CD4-positive, alpha-beta T cell treated with Interleukin-4 for 1 hour (primary cell): ENCODE measurements at places on chromosomes 4 and X.

- DNase-seq = no peak
These were observed 712.2 kb upstream of the HS3ST1 start for GRCh38 chr4:12140864-12141263.

- DNase-seq = no peak
These were observed 41.4 kb upstream of the MSANTD1 start for GRCh38 chr4:3207531-3208037.

GRCh38 chrX:75229774-75230173, 44.1 kb upstream of the UPRT start:
- no peak for DNase-seq

GRCh38 chr4:2817701-2818350, 24.9 kb downstream of the SH3BP2 start:
- DNase-seq = no peak

GRCh38 chrX:139495324-139495723, 35.2 kb upstream of the F9 start:
- DNase-seq = no peak

GRCh38 chrX:15973946-15974345, 119.3 kb upstream of the AP1S2 start:
- DNase-seq = no peak

GRCh38 chr4:62162606-62163005, 962.5 kb downstream of the ADGRL3 start:
- DNase-seq = no peak

DNA sequence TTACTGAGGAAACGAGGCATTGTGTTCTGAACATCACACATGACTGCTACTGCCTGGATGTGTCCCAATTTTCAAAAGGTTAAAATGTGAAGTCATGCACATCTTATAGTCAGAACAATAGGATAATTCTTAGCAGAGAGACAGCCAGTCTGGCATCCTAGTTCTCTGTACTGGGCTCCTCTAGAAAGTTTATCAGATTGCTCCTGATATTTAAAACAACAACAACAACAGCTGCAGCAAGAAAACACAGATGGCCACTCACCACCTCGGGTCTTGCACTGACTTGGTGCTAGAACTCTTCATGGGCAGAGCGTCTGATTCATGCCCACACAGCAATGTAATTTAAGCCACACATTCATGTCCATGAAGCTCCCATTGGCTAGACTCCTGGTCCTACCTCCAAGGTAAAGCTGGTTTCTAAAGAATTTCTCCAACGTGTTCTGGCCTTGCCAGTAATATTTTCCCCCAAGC, 33.3 kb upstream of the SLC2A9 start:
- no peak for DNase-seq

GRCh38 chr4:37595875-37596680, 90.1 kb downstream of the RELL1 start:
- DNase-seq = no peak

- no peak for DNase-seq
These were observed 83.8 kb downstream of the SEL1L3 start for GRCh38 chr4:25779021-25779420.

DNA sequence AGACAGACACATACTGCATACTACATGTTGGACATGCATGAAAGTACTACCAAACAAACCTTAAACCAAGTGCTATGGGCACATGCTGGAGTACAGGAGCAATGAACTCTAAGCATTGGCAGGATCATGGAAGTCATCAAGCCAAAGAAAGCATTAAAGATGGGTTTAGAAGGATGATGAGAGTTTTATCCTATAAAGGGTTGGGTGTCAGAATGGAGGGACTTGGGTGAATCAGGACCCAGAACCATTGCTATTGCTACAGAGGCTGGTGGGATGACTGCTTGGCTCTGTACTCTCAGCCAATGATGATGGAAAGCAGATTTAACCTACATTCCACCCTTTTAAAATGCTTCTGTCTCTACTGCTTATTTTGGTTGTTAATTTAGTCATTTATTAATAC, 233.9 kb upstream of the EDA2R start:
- DNase-seq = no peak

DNA sequence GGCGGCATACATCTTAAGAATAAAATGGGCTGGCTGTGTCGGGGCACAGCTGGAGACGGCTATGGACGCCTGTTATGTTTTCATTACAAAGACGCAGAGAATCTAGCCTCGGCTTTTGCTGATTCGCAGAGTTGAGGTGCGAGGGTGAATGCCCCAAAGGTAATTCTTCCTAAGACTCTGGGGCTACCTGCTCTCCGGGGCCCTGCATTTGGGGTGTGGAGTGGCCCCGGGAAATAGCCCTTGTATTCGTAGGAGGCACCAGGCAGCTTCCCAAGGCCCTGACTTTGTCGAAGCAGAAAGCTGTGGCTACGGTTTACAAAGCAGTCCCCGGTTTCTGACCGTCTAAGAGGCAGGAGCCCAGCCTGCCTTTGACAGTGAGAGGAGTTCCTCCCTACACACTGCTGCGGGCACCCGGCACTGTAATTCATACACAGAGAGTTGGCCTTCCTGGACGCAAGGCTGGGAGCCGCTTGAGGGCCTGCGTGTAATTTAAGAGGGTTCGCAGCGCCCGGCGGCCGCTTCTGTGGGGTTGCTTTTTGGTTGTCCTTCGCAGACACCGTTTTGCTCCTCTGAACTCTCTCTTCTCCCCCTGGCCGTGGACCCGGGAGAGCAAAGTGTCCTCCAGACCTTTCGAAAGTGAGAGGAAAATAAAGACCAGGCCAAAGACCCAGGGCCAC, 1.9 kb downstream of the SHOX start:
- DNase-seq = no peak

DNA sequence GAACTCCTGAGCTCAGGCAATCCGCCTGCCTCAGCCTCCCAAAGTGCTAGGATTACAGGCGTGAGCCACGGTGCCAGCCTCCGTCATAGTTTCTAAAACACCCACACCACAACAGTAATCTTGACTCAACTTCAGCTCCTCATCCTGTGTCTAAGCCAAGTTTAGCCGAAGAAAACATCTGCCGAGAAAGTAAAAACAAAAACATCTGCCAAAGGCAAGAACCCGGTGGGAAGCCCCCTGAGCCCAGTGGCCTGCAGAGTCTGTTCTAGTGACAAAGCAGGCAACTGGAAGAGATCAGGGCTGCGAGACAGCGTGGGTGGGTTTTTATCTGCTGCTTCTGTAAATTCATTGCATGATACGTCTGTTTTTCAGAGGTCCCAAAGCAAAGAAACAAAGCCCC, 26.6 kb upstream of the CD99 start:
- no peak for DNase-seq

- DNase-seq = no peak
These were observed 13.9 kb upstream of the TLR1 start for GRCh38 chr4:38818441-38818976.

DNA sequence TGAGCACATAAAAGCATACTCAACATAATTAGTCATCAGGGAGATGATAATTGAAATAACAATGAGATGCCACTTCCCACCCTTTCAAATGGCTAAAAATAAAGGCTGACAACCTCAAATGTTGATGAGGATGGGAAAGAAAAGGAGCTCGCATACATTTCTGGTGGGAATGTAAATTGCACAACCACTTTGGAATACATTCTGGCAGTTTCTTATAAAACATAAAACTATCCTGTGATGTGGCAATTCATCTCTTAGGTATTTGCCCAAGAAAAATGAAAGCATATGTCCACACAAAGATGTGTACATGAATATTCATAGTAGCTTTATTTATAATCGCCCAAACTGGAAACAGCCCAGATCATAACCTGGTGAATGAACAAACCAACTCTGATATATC, 687 bp upstream of the ZNF275 start:
- DNase-seq = no peak

- no peak for DNase-seq
These were observed 115.3 kb downstream of the KIT start for GRCh38 chr4:54773022-54773421.

DNA sequence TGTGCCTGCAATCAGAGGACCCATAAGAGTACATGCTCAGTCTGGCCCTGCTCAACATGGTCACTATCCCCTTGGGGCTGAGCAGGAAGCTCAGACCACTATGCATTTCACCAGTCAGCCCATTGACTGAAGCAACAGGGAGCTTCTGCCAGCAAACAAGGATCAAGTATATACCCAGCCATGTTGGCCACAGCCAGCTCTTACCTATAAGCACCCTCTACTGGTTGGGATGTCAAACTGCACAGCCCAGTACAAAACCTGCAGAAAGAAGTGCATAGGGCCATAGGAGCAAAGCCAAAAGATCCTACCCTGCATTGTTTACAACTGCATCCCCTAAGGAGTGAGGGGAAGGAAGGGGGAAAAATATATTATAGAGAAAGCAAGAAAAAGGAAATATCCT, 214.4 kb upstream of the CPEB2 start:
- peak; percentile 16 for DNase-seq
